ENCODE measurements at places on chromosomes 12 and 14.

DNA sequence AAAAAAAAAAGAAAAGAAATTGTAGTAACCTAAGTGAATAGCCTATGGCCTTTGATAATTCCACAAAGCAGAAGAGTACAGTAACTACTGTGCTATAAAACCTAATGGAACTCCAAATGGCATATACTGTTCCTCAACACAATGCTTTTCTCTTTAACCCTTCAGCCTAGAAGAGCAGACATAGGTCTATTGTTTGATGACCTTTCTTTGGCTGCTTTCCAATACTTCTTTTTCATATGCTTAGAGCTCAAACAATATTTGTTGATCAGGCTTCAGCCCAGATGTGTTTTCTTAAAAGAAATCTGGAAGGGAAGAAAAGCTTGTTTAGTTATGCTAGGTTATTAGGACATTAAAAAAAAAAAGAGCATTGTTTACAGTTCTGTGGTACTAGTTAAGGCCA lies 116.4 kb downstream of the NTN4 start:
- DNase-seq = no peak

GRCh38 chr14:22778084-22778483 lies 11.6 kb downstream of the OXA1L start:
- no peak for DNase-seq

GRCh38 chr12:79409562-79409961 lies 281.2 kb downstream of the PAWR start:
- no peak for DNase-seq

DNA sequence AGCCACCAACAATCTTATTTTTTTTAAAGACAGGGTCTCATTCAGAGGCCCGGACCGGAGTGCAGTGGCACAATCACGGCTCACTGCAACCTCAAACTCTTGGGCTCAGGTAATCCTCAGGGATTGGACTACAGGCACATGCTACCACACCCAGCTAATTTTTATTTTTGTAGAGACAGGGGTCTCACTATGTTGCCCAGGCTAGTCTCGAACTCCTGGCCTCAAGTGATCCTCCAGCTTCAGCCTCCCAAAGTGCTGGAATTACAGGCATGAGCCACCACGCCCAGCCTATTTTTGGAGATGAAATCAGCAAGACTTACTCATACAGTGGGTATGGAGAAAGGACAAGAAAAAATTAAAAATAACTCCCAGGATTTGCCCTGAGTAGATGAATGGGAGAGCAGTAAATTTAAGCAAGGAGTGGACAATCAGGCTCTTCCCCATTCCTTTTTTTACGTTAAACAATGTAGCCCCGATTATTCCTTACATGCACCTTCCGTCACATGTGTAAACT lies 13.2 kb downstream of the FMNL3 start:
- no peak for DNase-seq

- DNase-seq = no peak
Measured at GRCh38 chr14:63542231-63542999, 762 bp downstream of the PPP2R5E start.

- no peak for DNase-seq
Measured at GRCh38 chr12:69425417-69425816, 44.8 kb upstream of the FRS2 start.

DNA sequence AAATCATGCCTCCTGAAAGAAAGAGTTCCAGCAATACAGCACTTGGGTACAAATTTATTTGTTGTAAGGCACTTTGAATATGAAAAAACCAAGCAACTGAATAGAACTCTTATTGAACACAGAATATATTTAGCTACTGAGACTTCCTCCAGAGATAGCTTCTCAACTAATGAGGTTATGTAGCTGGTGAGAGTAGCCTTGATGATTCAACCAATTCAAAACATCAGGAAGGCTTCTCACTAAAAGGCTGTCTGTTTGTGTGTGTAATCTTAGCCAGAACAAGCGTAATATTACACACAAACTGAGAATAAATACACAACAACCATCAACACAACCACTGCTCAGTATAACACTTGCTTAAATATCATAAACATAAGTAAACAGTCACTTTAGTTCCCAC lies 20.4 kb downstream of the EIF2B2 start:
- DNase-seq = no peak

GRCh38 chr14:58730792-58731464 lies 93.2 kb downstream of the DACT1 start:
- DNase-seq = no peak

GRCh38 chr14:71166180-71166837 lies 259.1 kb downstream of the PCNX1 start:
- no peak for DNase-seq

DNA sequence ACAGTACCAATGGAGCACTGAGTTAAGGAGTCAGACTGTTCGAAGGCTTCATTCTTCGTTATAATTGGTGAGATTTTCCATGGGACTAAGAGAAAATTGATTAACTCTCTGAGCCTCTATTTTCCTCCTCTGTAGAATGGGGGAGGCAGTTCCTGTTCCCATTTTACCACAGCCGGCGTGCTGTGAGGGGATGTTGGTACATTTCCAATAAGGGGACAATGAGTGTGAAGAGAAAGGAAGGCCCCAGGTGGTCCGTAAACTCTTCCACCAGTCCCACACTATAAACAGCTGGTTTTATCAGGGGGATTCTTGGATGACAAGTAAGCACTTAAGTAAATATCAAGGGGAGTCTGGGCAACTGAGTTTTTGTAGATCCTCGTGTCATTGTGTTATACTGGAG lies 109.9 kb downstream of the DAD1 start:
- no peak for DNase-seq

- DNase-seq = no peak
Measured at GRCh38 chr12:59736786-59737185, 141.0 kb downstream of the SLC16A7 start.

- no peak for DNase-seq
Measured at GRCh38 chr14:57943541-57943940, 77.6 kb upstream of the SLC35F4 start.

GRCh38 chr12:31629756-31630732 lies 29.4 kb upstream of the ETFBKMT start:
- DNase-seq = no peak

DNA sequence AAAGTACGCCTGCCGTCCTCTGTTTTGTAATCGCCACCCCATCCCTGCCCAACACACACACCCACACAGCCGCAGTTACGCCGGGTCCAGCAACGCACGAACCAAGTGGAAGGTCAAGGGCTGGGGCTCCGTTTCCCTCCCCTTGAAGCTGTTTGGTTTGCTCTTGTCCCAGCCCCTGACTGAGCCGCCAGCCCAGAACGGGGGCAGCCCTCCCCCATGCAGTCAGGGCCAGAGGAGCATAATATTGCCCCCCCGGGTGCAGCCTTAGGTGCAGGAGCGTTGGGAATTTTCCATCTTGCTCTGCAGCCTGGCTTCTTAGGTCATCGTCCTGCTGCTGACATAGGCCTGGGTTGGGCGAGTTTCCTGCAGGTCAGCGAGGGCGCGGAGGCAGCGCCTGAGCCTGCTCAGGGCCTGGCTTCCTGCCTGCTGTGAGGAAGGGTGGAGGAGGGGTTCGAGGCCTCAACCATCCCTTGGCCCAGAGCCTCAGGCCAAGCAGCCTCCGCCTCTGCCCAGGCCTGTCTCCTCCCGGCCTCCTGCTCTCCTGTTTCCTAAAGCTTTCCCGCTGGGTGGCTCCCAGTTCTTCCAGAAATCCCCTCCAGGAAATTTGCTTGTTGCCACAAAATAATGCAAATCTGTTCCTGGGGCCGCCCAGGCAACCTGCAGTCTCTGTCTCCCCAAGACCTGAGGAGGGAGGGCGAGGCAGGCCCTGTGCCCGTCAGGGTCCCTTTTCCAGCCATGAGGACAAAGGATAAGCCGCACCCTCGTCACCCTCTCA lies 44.5 kb downstream of the PSMA6 start:
- no peak for DNase-seq

- no peak for DNase-seq
Measured at GRCh38 chr12:71135812-71136176, 22.0 kb downstream of the TSPAN8 start.

DNA sequence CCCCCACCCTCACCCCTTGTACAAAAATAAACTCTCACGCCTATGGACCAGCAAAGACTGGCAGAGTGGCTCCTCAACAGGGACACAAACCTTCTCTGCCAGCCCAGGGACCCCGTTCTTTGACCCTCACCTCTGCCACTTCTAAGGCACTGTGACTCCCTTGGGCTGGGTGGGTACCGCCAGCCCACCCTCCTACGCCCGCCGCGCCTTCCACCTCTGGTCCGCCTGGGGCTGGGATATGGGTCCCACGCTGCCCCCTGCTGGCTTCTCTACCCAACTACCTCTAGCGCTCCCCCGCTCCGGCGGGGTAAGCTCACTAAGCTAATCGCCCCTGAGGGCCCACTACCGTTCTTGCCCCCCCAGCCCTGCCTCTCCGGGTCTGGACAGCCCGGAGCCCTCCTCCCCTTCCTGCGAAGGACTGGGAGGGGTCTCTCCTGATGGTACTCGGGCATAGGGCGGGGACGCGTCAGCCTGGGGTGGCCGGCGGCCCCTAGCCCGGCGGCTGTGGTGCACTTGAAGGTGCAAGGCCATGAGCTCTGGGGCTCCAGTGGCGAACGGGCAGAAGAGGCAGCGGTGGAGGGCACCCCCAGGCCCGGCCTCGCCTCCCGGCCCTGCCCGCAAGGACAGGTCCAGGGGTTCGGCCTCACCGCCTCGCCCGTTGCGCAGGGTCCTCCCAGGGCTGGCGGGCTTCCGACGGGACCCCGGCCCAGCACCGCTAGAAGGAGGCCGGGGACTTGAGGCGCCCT lies 8.1 kb downstream of the ZNF219 start:
- no peak for DNase-seq

- no peak for DNase-seq
Measured at GRCh38 chr14:96077983-96078624, 38.9 kb downstream of the C14orf132 start.

DNA sequence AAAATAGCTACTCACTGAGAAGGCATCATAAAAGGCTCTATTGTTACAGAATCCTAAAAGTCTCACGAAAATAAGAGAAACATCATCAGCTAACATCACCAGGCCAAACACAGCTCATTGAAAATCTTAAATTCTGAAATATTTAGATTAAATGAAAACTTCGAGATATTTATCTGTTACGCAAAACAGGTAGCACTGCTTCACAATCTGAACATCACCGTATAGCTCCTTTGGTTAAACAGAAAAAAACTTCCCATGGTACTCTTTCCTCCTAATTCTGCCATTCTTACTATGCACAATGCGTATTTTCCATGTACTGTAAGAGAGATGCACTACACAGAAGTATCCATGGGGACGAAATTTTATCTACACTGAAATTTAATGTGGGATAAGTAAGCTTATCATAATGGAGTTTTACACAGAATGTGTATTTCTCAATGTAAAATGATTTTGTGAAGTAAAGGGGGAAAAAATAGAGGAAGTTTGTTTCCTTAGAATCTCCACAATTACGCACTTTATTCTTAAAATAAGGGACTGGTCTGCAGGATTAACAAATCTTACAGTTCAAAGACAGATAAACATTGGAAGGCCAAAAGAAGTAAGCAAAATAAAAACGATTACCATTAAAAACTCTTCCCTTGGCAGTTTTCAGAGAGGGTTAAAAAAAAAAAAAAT lies 1.9 kb downstream of the SGPP1 start:
- DNase-seq = no peak

DNA sequence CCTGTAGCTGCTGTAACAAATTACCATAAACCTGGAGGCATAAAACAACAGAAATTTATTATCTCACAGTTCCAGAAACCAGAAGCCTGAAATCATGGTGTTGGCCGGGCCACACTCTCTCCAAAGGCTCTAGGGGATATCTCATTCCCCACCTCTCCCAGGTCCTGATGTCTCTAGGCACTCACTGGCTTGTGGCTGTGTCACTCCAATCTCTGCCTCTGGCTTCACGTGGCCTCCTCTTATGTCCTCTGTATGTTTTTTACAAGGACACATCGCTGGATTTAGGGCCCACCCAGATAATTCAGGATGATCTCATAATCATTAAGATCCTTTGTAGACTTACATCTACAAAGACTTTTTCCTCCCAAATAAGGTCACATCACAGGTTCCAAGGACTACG lies 8.0 kb downstream of the GALNT4 start:
- no peak for DNase-seq

DNA sequence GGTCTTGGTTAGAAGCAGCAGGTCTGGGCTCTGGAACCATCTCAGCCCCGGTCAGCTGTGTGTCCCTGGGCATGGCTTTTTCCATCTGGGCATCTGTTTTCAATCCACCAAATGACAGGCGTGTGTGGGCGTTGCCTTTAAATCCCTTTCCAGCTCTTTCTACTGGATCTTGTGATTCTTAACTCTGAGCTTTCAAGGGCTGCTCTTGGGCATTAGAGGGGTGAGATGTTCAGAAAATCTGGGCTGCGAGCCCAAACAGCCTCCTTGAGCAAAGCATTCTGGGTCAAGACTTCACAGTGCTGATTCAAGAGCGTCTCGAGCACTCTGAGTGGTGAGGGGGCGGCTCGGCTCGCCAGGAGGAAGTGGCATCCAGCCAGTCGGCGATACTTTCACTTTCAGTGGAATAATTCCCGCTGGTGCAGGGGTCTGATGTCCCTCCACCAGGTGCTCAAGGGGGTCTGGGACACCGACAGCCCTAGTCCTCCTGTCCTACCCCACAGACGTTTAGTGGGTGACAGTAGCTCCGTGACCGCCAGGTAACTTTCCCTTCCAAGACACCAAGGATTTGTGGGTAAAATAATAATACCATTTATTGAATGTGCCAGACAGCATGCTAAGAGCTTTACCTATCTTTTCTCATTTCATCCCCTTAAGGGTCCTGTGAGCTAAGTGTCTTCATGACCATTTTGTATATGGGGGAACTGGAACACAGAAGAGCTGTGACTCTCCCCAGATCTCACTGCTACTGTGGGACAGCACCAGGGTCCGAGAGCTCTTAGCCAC lies 114.0 kb downstream of the PLXNC1 start:
- DNase-seq = peak; percentile 44

- no peak for DNase-seq
Measured at GRCh38 chr12:87227162-87227561, 802.0 kb downstream of the C12orf50 start.

- DNase-seq = no peak
Measured at GRCh38 chr12:80192087-80192486, 92.8 kb downstream of the OTOGL start.

DNA sequence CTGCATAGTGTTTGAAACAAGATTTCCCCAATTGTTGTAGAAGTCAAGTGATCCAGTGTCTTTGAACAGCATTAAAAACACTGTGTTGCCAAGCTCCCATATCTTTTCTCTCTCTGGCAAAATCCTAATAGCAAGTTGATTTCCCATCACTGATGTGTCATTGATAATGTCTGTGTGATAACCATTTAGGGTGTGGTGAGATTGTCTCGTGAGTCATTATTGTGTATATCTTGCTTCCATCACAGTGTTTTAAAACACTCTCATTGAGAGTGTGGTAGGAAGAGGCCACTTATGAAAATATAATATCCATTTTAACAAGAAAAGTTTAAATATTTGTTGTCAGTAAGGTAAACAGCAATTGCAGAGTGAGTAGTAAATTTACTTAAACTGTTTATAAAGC lies 74.7 kb downstream of the PRORP start:
- no peak for DNase-seq

- DNase-seq = no peak
Measured at GRCh38 chr12:94565683-94566082, 84.7 kb downstream of the TMCC3 start.

DNA sequence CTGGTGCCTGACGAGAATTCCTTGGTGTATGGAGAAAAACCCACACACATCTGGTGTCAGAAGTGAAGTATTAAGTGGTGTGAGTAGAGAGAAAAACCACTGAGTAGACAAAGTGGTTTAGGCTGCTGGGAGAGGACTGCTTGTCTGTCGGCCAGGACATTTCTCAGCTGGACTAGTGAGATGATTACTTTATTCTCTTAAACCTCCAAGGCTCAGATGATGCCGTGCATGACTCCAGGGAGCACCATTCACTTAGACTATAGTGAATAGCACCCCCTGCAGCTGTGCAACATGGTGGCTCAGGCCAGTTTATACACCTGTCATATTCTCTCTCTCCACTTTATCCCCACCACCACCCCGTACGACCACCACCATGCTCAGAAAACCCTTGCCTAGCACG lies 28.5 kb upstream of the NFYB start:
- no peak for DNase-seq
